ENCODE measurements at places on chromosomes 2 and 18.

GRCh38 chr2:158045362-158045761, 56.3 kb upstream of the UPP2 start:
- DNase-seq, result no peak

- DNase-seq, result no peak
Measured at GRCh38 chr2:203437511-203437910, 97.6 kb downstream of the RAPH1 start.

DNA sequence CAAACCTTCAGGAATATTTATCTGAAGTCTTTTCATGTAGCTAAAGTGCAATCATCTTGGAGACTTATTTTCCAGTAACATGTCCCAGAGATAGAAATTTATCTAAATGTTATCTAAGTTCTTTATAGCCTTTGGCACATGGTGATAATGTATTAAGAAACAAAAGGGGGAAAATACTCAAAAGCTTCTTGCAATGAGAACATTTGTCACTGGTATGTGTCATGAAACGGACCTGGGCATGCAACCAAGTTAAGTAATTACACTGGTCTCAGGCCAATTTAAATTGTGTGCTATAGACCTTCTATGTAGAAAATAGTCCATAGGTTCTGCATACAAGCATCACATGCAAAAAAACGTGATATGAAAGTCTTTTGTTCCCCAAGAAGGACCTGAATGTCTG, 136.2 kb downstream of the SLC8A1 start:
- no peak for DNase-seq

DNA sequence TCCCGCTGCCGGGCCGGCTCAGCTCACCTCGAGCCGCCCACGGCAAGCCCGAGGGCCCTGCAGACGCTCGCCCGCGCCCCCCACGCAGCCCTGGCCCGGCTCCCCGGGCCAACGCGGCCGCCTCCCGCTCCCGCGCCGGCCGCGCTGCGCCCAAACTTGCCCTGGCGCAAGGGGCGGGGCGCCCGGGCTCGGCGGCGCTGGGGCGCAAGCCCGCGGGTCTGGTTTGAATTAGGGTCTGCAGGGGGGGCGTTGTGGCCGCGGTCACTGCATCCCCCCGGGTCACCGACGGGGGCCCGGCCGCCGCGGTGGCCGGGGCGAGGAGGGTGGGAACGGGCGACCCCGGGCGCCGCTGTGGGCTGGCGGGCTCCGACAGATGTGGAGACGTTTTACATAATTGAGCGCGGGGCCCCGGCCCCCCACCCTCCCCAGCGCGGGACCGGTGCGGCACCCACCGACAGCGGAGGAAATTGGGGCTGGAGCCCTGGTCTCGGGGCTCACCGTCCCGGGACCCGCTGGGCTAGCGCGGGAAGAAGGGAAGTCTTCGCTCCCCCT, 690 bp downstream of the SDC1 start:
- DNase-seq, result no peak
